ENCODE measurements at places on chromosomes 7 and 10. TPM values are rescaled to one million over a fixed set of nuclear protein-coding genes. Genes with fewer than 3 reads are reported as not detected.

GRCh38 chr10:32985775-32986350 is 27.8 kb upstream of the ITGB1 start:
- H3K4me1 ChIP-seq: peaks cover 4% of the 10 kb centered on the region
- no peak for DNase-seq
- H3K4me3 ChIP-seq: no peak overlapping the region
- no peaks in the 10 kb centered on the region for H3K36me3 ChIP-seq
- no peaks in the 10 kb centered on the region for H3K27me3 ChIP-seq

DNA sequence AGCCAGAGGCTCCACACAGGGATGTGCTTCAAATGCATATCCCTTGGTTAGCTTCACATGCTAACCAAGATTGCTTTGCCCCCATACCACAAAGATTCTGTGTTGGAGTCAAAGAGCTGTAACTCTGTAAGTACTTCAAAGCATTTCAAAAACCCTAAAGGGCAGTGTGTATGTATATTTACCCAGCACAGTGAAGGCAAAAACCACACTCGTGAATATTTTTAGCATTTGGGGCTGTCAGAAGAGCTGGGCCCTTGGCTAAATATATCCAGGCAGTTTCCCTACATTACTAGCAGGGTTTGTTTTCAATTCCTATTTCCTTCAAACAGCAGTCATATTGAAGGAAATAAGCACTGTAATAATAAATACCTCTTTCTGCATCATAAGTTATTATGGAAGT is 84.2 kb upstream of the STEAP1B start:
- no peak overlapping the region for H3K4me3 ChIP-seq
- H3K27ac ChIP-seq: no peak overlapping the region
- no peaks in the 10 kb centered on the region for H3K27me3 ChIP-seq

The ARHGAP22 gene
- 0.68 TPM for total RNA-seq

The NXPH1 gene
- not detected for total RNA-seq

The OPN1SW gene
- not detected for total RNA-seq

All from esophagus squamous epithelium (tissue), 5 donors.